Ureter (tissue), 1 donor: ENCODE measurements at places on chromosomes 3 and 15.

DNA sequence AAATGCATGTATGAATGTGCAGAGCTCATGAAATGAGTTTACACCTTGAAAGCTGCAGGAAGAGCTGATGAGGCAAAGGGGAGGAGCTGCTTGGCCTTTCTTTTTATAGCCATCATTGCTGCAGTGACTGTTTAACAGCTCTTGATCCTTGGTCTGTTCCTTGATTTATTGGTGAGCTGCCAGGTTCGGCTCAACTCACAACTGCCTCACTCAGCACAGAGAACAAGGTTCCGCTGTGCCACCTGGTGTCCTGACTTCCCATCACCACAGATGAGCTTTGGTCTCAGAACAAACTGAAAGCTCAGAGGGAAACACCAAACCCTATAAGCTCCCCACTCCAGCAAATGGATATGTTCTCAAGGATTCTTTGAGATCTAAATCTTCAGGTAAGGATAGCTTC, 626.1 kb downstream of the MAGI1 start:
- no peak for DNase-seq

DNA sequence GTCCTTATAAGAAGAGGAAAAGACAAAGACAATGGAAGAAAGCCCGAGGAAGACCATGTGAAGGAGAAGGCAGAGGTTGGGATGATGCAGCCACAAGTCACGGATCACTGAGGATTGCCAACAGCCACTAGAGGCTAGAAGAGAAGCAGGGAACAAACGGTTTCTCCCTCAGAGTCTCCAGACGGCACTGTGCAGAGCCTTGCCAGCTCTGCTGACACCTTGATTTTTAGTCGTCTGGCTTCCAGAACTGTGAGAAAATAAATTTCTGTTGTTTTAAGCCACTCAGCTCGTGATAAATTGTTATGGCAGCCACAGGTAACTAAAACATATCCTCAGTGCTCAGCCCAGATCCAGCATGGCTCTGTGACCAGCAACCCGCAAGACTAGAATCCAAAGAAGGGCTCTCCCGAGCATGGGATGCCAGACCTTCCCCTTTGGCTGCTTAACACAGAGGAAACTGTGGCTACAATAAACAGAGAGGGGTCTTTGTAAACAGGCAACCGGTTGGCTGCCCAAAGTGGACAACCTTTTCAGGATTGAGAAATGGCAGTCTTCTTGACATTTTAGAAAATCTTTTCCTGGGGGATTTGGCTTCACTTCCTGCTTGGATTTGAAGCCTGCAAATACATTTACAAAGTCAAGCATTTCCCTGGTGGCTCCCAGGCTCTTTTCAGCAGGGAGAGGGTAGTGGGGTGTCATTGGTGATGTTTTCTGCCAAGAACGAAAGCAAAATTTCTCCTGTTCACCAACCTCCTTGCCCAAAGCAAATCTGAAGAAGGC, 88.7 kb upstream of the ADPGK start:
- DNase-seq: no peak

- no peak for DNase-seq
Measured at GRCh38 chr15:88650556-88650955, 11.7 kb downstream of the ISG20 start.

GRCh38 chr3:13347390-13347950, 72.7 kb downstream of the NUP210 start:
- no peak for DNase-seq

- no peak for DNase-seq
Measured at GRCh38 chr3:129412542-129413198, 15.8 kb downstream of the EFCAB12 start.

DNA sequence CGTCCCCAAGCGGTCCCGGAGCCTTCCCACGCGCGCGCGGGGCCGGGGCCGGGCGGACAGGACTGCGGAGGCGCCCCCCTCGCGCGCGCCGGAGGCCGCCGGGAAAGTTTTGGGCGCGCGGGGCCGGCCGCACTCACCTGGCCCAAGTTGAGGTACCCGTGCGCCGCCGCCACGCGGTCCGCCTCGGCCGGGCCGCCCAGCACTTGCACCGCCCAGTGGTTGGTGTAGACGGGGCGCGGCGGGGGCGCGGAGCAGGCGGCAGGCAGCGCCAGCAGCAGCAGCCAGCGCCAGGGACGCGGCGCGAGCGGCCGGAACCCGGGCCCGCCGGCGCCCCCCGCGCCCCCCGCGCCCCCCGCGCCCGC, 289 bp downstream of the PCSK6 start:
- DNase-seq: no peak

DNA sequence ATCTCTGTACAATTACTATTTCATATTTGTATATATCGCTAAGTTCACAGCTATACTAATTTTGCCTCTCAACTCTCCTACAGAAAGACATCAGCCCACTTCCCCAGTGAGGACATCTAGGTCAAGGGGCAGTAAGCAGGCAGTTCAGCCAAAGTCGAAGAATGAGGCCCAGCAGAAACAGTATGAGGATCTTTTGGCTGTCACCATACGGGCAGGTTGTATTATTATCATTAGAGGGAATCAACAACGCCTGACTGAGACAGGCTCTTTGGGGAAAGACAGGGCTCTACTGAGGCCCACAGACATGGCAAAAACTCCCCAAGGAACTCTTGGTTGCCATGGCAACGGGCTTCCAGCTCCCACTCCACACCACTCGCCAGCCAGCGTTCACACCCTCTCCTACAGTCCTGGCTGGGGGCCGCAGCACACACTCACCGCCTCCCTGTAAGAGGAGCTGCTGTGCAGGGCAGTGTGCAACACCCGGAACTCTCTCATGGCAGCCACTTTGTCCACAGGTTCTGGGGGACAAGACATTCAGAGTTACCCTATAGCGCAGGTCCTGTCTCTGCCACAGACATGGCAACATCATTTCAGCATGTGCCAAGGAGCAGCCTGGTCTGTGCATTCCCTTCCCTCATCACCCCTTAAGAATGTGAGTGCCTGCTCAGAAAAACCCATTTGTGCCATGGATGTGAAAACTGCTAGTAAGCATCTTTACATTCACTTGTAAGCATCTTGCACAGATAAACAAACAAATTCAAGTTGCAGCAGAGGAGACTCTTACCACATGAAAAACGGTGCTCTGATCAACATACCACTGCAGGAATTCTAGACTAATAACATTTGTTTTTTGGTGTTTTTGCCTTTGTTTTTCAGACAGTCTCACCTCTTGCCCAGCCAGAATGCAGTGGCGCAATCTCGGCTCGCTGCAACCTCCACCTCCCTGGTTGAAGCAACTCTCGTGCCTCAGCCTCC, 8.8 kb downstream of the UBL7 start:
- DNase-seq: no peak

GRCh38 chr3:138867996-138868395, 33.3 kb upstream of the PIK3CB start:
- no peak for DNase-seq

DNA sequence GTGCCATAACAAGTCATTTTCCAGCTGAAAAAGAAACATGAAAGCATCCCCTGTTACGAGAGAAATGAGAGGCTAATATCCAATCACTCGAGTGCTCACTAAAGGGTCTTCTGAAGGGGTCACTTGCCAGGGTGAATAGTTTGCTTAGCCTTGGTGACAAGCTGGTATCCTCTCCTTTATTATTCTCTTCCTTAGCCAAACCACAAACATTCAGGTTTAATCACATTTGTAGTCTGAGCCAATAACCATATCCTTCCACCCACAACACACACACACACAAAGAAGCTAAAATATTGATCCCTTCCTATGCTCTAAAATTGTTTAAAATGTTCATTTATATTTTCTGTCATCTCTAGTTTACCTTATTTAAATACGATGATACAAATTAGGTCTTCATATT, 240.5 kb upstream of the TMCO5A start:
- no peak for DNase-seq

DNA sequence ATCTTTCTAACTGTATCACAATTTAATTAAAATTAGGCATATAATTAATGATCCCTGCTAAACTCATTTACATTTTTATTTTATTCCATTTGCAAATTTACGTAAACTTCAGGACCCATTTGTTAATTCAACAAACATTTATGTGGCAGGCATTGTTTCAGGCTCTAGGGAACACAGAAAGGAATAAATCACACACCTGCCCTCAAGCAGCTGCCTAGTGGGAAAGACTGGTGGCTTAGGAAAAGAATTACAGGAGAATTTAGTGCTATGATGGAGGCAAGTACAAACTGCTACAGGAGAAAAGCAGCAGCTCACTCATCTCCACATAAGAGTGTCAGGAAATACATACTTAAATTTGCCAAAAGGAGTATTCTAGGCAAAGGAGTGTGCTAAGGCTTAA, 11.2 kb downstream of the CBLB start:
- DNase-seq: no peak

- DNase-seq: peak; percentile 82
Measured at GRCh38 chr15:68559345-68560310, 19.2 kb upstream of the CORO2B start.

- DNase-seq: no peak
Measured at GRCh38 chr3:27927882-27928281, 205.8 kb upstream of the EOMES start.

GRCh38 chr15:55532944-55533343, 24.9 kb upstream of the DNAAF4 start:
- DNase-seq: no peak

- DNase-seq: no peak
Measured at GRCh38 chr3:177552051-177552450, 354.8 kb upstream of the TBL1XR1 start.

- DNase-seq: no peak
Measured at GRCh38 chr15:64267331-64267973, 88.5 kb downstream of the CSNK1G1 start.

DNA sequence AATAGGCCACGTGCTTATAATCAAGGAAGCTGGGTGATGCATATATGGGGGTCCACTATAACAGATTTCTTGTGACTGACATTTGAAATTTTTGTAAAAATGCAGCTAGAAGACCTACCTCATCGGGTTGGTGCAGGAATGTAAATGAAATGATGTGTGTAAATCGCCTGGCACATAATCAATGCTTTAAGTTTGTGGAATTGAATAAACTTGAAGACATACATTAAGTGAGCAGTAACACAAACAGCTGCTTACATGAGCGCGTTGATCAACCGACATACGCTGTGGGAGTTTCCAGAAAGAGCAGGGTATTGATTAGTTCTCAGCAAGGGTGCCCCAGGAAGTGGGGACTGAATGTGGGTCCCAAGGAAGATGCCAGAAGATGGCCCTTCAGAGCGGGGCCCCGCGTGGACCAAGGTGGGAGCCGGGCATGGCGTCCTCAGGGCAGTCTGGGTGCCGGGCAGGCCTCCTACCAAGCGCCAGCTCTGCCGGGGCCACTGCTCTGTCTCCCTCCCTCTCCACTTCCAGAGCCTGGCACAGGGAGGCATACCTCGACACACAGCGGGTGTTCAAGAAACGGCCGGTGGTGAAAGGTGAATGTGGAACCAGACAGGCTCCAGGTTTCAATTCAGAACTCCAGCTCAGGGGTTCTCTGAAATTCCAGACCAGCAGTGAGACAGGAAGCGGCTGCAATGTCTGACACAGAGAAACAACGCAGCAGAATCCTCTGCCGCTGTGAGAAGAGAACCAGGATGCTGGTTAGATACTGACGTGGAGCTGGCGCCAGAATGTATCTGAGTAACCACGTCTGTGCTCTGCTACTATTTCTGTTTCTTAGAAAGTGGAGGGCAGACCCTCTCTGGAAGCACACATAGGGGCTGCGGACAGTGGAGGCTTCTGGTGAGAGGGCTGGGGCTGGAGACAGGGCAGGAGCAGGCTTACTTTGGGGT, 12.6 kb downstream of the BFSP2 start:
- no peak for DNase-seq

DNA sequence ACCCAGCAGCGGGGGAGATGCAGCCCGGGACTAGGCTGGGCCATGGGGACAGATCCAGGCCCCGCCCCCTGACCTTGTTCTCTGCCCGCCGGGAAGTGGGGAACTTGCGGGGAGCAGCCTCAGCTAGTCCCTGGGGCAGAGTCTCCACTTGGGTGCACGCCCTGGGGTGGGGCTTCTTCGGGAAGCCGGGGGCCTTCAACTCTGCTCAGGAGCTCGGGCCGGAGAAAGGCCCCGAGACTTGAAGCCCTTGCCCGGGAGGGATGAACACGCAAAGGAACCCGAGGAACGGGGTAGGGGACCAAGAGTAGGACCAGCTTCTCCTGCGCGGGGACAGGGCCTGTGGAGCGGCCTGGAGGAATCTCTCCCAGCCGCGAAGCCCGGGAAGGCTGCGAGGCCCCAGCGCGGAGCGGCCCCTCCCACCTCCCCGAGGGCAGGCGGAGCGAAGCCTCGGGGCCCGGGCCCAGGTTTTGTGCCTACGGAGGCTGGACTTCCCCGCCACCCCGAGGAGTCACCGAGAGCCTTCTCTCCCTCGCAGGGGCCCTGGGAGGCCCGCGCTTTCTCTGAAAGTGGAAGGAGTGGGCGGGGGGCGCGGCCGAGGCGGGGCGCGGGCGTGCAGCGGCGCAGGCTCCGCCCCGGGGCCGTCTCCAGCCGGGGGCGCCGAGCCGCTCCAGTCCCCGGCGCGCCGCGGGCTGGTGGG, at the start of gene ITPKA:
ITPKA (plus strand) TSS at position 670 of the 697 bp plus-strand sequence. CDS start 54 bp downstream, outside the sequence.
- peak; percentile 68 for DNase-seq
